ENCODE measurements at places on chromosomes 12 and 14.

- no peak for DNase-seq
These were observed 124.6 kb downstream of the ERC1 start for GRCh38 chr12:1115484-1116231.

DNA sequence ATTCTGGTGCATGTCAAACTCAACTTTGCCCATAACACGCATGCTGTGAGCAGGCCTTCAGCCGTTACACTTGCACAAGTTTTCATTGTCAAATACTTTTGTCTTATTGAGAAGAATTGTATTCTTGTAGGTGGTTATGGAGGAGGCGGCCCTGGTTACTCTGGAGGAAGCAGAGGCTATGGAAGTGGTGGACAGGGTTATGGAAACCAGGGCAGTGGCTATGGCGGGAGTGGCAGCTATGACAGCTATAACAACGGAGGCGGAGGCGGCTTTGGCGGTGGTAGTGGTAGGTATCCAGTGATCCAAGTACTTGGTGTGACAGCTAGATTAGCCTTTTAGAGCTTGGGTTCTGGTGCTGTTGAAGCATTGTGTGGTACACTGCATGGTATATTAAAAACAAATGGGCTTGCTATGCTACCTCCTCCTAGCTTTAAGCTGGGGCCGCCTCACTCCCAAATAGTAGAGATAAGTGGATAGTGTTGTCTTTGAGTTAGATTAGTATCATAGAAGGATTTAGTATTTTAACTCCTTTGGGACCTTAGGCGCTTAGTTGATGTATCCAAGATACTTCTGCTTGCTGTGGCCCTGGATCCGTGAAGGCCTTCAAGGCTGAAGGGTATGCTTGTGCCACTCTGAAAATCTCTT lies 2.5 kb downstream of the HNRNPA1 start:
- no peak for DNase-seq

DNA sequence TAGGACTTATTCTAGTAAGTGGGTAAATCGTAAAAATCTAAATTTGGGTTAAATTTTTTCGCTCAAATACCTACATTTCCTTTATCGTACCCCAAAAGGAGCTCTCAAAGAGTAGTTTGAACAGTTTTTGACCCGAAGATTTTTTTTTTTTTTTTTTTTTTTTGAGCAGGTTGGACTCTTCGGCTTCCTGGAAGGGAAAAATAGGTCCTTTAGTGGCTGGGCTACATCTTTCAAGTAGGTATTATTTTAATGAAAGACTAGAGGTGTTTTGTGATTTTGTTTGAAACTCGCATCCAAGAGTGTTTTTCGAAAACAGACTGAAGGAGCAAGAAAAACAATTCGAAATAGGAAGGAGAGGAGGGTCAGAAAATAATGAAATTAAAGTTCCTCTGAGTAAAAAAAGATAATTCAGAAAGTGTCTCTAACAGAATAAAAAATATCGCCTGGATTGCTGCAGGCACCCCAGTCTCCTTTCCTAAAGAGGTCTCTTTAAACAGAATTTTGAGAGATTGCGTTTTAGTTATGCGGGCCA lies 6.0 kb downstream of the CDKN1B start:
- no peak for DNase-seq

GRCh38 chr14:66216763-66217162 lies 269.4 kb upstream of the CCDC196 start:
- no peak for DNase-seq

DNA sequence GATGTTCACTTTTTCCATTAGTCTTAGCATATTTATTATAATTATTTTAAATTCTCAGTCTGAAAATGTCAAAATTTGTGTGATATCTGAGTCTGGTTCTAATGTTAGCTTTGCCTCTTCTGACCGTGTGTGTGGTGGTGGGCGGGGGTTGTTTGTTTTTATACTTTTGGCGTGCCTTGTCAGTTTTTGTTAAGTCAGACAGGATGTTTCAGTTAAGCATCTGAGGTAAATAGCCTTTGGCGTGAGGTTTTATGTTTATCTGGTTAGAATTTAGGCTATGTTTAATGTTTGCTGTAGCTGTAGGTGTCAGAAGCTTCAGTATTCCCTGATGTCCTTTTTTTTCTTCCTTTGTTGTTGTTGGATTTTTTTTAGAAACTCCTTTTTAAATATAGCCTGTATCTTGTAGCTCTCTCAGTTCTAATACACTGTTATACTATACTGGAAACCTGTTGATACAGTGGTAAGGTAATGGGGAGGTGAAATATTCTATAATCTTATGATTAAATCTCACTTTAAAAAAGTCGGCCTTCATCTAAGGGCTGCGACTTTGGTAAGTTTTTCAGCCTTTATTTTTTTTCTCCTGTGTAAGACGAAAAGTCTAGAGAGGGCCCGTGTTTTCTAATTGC lies 111.6 kb downstream of the SCAF11 start:
- no peak for DNase-seq

- DNase-seq = no peak
These were observed 456.6 kb upstream of the TMPO start for GRCh38 chr12:98058838-98059237.

DNA sequence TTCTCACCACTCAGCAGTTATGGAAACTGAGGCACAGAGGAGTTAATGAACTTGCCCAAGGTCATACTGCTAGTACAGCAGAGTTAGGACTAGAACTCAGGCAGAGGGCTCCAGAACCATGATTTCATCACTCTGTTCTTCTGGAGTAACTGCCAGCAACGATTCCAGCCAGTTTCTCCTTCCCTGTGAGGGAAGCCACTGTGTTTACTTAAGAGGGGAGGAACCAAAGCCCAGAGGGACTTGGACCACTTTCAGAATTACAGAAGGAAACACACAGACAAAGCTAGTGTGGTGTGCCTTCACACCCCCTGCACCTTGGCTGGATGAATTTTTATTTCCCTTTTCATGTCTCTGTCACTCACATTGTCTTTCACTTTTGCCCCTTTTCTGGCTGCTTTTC lies 398.2 kb downstream of the DPF3 start:
- no peak for DNase-seq

DNA sequence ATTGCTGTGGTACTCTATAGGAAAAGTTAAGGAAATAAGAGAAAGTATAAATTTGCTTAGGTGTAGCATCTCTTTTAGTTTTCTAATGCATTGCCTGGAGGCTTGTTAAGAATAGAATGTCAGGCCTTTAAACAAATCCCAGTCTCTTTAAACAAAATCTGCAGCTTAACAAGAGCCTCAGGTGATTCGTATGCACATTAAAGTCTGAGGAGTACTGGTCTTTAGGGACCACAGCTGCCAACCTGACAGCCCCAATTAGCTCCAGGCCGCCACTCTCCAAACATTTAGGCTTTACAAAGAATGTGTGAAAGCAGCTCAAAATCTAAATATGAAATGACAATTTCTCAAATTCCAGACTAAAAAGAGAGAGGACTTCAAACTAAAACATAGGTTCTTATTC lies 35.7 kb downstream of the PAWR start:
- no peak for DNase-seq

- DNase-seq = no peak
These were observed 6.0 kb downstream of the FOXG1 start for GRCh38 chr14:28772613-28773012.

GRCh38 chr14:26963711-26964110 lies 365.9 kb upstream of the NOVA1 start:
- no peak for DNase-seq

DNA sequence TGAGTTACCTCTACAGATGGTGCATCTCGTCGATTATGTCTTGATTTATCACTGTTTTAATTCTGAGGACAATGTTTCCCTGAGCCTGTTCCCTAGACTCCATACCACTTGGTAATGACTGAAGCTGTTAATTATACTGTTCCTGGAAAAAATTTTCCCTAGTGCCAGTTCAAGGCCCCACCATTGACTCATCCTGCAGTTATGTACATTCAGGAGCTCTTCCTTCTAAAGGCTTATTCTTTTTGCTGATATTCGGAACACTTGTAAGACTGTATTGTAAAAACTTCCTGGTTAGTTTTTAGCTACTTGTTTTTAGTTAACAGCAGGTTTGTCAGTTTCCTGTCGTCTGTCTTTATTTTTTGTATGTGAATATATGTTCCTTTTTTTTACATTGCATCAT lies 30.4 kb upstream of the PPP2R5E start:
- DNase-seq = no peak

DNA sequence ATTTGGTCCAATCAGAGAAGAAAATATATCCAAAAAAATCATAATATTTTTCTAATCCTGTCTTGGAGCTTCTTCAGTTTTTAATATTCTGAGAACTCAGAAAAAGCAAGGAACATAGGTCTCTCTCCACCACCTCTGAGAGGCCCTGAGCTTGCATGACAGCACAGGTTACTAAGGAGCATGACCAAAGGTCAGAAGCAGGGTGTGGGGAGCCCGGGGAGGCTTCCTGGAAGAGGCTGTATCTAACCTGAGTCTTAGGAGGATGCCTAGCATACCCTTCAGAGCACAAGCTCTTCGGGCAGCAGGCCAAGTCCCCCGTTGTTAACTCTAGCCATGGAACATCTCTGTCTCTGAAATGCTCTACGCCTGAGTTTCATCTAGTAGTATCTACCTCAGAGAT lies 15.7 kb upstream of the STON2 start:
- DNase-seq = no peak

DNA sequence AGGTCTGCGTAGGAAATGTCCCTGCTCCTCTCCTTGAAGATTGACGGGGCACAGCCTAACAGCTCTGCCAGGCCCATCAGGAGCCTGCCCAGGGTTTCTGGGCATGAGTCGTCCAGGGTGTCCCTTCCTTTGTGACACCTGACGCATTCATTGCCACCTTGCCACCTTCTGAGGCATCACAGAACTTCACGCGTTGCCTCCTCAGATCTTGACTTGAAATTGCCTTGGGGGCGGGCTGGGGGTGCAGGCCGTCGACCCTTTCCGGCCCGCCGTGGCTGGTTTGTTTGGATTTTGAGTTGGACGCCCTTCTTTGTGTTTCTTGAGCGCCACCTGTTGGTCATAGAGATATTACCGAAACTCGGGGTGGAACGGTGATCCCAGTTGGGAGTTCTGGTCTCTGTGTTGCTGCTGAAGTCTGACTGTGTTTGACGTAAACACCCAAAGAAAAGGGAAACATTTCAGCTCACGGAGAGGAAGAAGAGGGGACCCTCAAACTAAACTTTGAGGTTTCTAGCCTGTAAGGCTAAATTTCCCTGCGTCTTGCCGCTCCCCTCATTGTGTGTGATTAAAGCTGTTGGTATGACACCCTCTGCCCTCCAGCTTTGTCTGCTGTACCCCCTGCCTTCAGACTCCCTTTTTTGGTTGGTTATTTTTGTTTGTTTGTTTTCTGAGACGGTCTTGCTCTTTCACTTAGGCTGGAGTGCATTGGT lies 44.6 kb downstream of the MLXIP start:
- no peak for DNase-seq

DNA sequence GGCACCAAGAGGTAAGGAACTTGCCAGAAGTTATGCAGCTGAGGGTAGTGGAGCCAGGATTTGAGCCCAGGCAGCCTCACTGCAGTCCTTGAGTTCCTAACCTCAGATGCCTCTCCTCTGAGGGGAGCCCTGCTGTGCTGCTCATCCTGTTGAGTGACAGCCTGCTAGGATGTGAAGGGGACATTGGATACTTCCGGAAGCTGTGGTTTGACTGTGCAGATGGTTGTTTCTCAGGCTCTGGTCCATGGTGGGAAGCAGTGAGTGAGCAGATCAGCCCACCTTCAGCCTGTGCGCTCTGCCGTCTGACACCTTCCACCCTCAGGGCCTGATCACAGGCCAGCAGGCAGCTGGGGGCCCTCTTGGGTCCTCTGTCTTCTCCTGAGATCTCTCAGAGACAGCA lies 253.2 kb downstream of the CACNA1C start:
- DNase-seq = no peak

DNA sequence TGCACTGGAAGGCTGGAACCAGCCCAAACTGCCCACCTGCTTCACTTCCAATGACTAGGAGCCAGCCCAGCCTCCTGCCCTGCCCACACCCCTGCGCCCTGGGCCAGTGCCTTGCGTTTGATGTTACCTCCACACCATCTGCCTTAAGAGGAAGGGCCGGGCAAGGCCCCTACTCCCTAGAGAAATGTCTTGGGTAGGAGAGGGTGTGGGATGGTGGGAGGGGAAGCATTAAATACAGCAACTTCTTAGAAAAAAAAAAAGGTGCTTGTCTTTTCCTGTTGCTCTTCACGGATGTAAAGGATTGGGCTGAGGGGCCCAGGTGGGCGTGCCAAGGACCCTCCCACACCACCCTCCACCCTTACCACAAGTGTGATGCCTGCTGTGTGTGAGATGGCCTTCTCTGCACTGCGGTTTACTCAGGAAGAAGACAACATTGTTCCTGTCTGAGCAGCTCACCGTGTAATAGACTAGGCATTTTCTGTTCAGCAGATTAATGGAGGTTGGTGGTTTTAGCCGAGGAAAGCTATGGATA lies 99.9 kb downstream of the NINJ2 start:
- no peak for DNase-seq

Data from cortex of kidney (tissue), 1 donor.